ENCODE measurements at places on chromosomes 6 and 20.

DNA sequence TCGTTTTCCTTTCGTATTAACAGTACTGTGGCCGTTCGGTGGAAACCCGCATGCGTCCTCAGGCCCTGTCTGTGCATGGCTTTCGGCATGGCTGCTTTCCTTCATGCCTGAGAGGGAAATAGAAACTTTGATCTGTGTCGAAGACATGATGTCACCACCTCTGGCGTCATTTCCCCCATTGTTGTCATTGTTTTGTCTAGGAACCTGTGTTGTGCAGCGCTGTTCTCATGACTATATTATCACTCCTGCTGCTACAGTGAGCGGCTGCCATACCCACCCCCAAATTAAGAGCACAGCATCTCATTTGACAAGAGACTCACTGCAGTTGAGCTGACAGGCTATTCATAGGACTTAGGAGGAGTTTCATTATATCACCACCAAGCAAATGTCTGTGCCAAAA is 172.3 kb downstream of the TMEM242 start:
- no peaks in the 10 kb centered on the region for H3K27me3 ChIP-seq
- H3K4me3 ChIP-seq = no peak overlapping the region
- DNase-seq = no peak

GRCh38 chr20:45104786-45105185 is 3.9 kb upstream of the KCNS1 start:
- H3K4me1 ChIP-seq = no peaks in the 10 kb centered on the region
- no peaks in the 10 kb centered on the region for H3K36me3 ChIP-seq
- DNase-seq = no peak
- H3K27ac ChIP-seq = no peak overlapping the region

DNA sequence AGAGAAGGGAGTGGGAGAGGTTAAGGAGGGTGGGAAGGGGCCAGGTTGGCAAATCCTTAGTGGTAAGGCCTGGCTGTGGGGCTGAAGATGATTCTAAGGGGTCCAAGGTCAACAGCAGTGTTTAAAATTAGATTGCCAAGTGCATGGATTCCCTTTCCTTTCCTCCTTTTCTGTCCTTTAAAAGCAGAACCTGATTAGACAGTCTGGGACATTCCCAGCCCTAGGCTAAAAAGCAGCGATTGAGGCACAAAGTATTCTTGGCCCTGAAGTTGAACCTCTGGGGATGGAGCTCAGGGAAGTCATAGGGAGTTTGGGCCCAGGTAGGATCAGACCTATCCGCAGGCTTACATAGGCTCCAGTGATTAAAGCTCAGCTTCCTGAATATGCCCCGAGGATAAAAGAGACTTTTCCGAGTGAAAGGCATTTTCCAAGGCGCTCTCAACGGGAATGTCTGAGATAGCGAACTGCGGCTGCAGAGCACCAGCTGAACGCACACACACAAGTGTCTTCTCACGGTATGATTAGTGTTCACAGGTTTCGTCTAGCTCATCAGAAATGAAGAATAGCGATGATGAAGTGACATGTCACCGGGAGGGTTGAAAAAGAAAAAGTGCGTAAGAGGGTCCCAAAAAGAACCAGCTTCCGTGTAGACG is 787 bp upstream of the CARMIL1 start:
- DNase-seq = no peak
- peaks cover 8% of the 10 kb centered on the region for H3K4me1 ChIP-seq
- no peaks in the 10 kb centered on the region for H3K36me3 ChIP-seq
- H3K27ac ChIP-seq = peak overlapping the region; percentile 53
- peak overlapping the region; percentile 95 for H3K4me3 ChIP-seq

DNA sequence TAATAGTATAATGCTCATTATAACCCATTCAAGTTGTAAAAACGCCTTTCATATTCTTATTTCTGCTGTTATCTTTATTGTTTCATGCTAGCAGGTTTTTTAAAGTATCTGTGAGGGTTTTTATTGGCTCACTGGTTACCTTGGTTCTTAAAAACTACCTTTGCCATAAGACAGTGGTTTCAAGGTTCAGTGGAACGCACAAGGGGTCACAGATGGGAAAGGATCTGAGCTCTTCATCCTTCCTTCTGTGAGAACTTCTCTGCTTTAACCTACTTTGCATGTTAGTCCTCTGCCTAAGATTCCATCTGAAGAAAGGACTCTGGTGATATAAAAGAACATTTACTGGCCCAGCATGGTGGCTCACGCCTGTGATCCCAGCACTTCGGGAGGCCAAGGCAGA is 492.6 kb downstream of the CD83 start:
- DNase-seq = no peak
- H3K4me1 ChIP-seq = no peaks in the 10 kb centered on the region
- H3K27ac ChIP-seq = no peak overlapping the region
- no peaks in the 10 kb centered on the region for H3K36me3 ChIP-seq
- no peaks in the 10 kb centered on the region for H3K27me3 ChIP-seq

- no peaks in the 10 kb centered on the region for H3K27me3 ChIP-seq
- peak overlapping the region; percentile 95 for H3K4me3 ChIP-seq
- H3K36me3 ChIP-seq = no peaks in the 10 kb centered on the region
- peak overlapping the region; percentile 93 for H3K27ac ChIP-seq
Measured at GRCh38 chr6:18262702-18263417, 1.5 kb downstream of the DEK start.

GRCh38 chr6:136655239-136656014 is 105.2 kb upstream of the MAP7 start:
- H3K4me3 ChIP-seq = no peak overlapping the region
- no peaks in the 10 kb centered on the region for H3K36me3 ChIP-seq
- no peak for DNase-seq
- no peak overlapping the region for H3K27ac ChIP-seq
- peaks cover 11% of the 10 kb centered on the region for H3K4me1 ChIP-seq
- H3K27me3 ChIP-seq = no peaks in the 10 kb centered on the region

GRCh38 chr20:4919047-4919704 is 82.1 kb downstream of the SLC23A2 start:
- H3K27ac ChIP-seq = no peak overlapping the region
- DNase-seq = no peak
- H3K36me3 ChIP-seq = no peaks in the 10 kb centered on the region
- H3K27me3 ChIP-seq = no peaks in the 10 kb centered on the region
- no peak overlapping the region for H3K4me3 ChIP-seq
- no peaks in the 10 kb centered on the region for H3K4me1 ChIP-seq

GRCh38 chr6:25017932-25018567 is 82.3 kb upstream of the RIPOR2 start:
- no peak overlapping the region for H3K27ac ChIP-seq
- no peak for DNase-seq
- H3K36me3 ChIP-seq = no peaks in the 10 kb centered on the region
- H3K4me1 ChIP-seq = peaks cover 3% of the 10 kb centered on the region
- no peaks in the 10 kb centered on the region for H3K27me3 ChIP-seq

DNA sequence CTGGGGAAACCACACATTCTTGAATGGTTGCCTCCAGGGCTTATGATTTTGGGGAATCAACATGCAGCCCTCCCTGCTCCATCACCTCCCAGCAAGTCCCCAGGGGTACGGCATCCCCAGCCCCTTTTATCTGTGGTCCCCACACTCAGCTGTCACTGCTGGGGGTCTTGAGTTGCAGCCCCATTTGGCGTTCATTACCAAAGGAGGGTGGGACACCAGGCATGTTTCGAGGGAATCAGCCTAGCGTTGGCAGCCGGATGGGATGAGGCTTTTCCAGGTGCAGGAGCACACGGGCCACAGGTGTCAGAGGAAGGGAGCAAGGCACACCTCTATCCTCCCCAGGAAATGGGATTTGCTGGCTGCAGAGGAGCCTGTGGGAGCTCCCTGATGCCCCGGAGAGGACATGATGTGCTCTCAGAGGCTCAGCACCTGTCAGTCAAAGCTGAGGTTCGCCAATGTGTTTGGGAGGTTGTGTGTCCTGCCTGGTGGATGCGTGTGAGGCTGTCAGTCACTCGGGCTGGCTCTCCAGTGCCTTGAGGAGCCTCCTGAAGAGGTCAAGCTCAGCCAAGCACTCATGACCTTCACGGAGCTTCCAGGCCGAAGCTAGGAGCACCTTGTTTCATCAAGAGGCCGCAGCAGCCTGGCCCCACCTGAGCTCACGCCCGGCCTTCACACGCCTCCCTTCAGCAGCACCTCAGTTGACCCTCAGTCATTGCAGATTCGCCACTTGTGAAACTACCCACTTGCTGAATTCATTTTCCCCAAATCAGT is 95.0 kb downstream of the ERMARD start:
- H3K27me3 ChIP-seq = no peaks in the 10 kb centered on the region
- no peaks in the 10 kb centered on the region for H3K36me3 ChIP-seq
- no peaks in the 10 kb centered on the region for H3K4me1 ChIP-seq
- no peak overlapping the region for H3K27ac ChIP-seq
- H3K4me3 ChIP-seq = no peak overlapping the region
- no peak for DNase-seq

DNA sequence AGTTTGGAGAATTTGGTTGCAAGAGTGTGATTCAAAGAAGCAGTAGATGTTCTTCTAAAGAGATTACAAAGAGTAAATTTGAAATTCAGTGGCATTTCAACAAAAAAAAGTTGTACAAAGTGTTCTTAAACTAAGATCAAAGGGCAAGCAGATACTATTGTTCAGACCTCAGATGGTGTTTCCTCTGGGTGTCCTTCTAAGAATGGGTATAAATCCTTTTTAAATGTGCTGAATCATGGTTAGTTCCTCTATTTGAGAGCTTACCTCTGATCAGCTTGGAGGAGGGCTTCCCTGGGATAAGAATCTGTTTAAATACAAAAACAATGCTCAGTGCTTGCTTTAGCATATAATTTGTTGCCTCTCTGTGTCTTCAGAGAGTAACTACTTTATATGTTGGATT is 6.3 kb downstream of the BMP6 start:
- H3K4me1 ChIP-seq = peaks cover 9% of the 10 kb centered on the region
- no peak overlapping the region for H3K27ac ChIP-seq
- no peak overlapping the region for H3K4me3 ChIP-seq
- peaks cover 6% of the 10 kb centered on the region for H3K27me3 ChIP-seq
- no peaks in the 10 kb centered on the region for H3K36me3 ChIP-seq

DNA sequence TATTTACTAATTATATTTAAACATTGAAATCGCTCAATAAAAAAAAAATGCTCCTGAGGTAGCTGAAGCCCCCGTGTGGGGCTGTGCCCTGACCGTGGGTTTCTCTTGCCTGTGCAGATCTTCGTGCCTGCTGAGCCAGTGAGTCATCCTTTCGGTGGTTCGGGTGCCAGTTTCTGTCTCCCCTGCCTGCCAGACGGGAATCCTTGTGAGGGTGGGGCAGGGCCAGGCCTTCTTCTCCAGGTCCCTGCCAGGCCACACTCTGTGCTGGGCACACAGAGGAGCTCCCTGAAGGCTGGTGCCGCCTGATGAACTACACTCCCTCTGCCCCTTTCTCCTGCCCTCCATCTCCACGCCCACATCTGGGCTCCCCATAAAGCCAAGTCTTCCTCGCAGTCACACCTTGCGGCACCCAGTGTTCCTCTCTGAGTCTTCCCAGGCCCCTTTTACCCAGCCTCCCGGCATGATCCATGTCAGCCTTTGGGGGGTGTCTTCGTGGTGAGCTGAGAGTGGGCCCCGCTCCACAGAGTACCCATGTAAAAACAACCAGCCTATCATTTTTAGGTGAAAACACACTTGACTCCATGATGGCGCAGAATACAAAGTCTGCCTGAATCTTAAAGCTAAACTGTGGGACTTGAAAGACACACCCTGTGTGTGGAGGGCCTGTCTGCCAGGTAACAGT is 19.3 kb downstream of the FGD2 start:
- H3K27ac ChIP-seq = peak overlapping the region; percentile 51
- no peak for DNase-seq
- peaks cover 23% of the 10 kb centered on the region for H3K4me1 ChIP-seq

GRCh38 chr6:160077526-160077925 is 44.1 kb upstream of the SLC22A1 start:
- no peak overlapping the region for H3K4me3 ChIP-seq
- H3K36me3 ChIP-seq = peaks cover 8% of the 10 kb centered on the region
- no peak for DNase-seq
- no peaks in the 10 kb centered on the region for H3K4me1 ChIP-seq
- H3K27ac ChIP-seq = no peak overlapping the region

DNA sequence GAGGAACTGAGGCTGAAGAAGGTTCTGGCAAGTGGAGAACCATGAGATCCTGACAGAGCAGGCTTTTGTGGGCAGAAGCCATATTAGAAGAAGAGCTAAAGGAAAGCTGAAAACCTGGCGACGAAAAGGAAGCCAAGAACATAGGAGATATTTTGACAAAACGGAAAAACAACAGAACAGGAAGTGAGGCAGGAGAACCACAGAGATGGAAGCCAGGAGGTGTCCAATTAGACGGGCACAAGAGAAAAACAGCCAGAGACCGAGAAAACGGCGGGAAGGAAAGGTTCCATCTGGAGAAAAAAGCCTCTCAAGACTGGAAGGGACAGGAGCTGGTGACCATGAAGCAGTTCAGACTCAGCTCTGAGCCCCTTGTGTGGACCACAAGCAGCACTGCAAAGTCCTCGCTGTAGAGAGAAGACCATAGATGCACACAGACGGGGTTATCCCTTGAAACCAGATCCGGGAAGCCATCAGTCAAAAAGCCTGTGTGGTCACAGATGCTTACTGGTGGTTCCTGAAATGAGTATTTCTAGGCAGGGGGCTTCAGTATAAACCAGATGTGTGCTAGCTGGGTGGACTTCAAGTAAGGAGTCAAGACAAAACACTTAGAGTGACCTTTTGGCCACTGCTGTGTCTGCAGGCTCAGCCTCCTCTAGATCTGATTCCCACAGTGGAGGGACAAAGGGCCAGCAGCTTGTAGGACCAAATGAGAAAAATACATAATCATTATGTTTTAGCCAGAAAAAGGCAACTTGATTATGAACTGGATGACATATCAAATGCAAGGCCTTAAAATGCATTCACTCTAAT is 30.7 kb downstream of the SSR1 start:
- H3K27ac ChIP-seq = no peak overlapping the region

GRCh38 chr6:123635144-123635543 is 1.6 kb downstream of the TRDN start:
- H3K27ac ChIP-seq = no peak overlapping the region
- H3K4me1 ChIP-seq = no peaks in the 10 kb centered on the region
- no peak overlapping the region for H3K4me3 ChIP-seq
- H3K27me3 ChIP-seq = no peaks in the 10 kb centered on the region
- DNase-seq = no peak
- H3K36me3 ChIP-seq = no peaks in the 10 kb centered on the region

DNA sequence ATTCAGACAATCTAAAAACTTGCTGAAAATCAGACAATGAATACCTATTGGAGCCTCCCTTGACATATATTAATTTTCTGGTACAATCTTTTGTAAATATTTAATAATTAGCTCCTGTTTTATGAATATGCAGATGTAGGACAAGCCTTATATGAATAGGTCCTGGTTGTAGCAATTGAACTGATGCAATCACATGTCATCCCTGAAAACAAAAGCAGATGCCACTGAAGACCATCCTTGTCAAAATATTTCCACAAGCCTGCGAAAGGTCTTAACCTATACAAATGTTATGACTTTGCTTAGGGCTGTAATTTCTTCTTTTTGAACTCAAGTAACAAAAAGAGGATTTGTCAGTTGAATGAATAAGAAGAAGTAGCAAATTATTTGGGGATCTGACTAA is 722.1 kb downstream of the EYS start:
- no peak overlapping the region for H3K27ac ChIP-seq
- no peak for DNase-seq
- H3K36me3 ChIP-seq = no peaks in the 10 kb centered on the region
- H3K4me3 ChIP-seq = no peak overlapping the region

Measured in Caco-2 (cell line).